ENCODE measurements at places on chromosomes 12 and 14.

DNA sequence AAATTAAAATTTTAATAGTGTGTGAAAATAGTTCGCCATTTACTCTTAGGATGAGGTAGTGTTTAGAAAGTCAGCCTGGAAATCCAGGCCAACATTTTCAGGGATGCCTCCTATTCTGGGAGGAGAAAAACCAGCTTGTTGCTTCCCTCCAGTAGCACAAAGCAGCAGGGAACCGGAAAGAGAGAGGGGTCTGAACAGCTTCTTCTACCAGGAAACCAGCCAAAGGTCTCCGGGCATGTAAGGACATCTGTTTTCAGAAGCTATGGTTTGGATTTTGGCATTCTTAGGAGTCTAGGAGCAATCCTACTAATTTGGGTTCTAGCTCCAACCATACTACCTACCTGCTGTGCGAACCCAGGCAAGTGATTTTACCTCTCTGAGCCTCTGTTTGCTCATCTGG, 85.3 kb downstream of the DPF3 start:
- no peak for DNase-seq

- no peak for DNase-seq
Observed at GRCh38 chr14:45790293-45790692, 537.3 kb upstream of the MIS18BP1 start.

- DNase-seq, result no peak
Observed at GRCh38 chr12:6115389-6115788, 9.1 kb downstream of the VWF start.

DNA sequence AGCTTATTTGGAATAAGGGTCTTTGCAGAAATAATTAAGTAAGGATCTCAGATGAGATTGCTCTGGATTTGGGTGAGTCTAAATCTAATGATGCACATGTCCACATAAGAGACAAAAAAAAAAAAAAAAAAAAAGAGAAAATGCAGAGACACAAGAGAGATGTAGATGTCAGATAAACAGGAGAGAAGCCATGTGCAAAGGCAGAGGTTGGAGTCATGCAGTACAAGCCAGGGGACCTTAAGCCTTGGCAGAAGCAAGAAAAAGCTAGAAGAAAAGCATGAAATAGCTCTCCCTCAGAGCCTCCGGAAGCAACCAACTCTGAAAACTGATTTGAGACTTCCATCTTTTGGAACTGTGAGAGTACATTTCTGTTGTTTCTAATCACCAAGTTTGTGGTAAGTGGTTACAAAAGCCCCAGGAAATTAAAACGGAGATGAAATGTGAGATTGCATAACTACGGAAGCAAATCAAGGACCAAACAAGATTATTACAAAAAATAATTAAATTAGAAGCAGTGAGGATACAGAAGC, 1304.0 kb upstream of the SEL1L start:
- no peak for DNase-seq

DNA sequence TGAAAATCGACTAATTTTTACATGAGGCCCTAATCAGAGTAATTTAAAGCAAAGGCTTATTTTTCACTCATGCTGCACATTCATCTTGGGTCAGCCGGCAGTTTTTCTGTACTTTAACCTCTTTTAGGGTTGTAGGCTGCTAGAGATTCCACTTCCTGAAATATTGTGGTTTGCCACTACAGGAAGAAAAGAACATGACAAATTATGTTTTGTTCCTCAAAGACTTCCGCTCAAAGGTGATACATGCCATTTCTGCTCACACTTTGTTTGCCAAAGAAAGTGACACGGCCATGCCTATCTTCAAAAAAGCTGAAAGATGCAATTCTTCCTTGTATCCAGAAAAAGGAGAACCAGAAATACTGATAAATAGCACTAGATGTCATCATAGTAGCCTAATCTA, 183.4 kb upstream of the PPFIA2 start:
- DNase-seq, result peak; percentile 63

DNA sequence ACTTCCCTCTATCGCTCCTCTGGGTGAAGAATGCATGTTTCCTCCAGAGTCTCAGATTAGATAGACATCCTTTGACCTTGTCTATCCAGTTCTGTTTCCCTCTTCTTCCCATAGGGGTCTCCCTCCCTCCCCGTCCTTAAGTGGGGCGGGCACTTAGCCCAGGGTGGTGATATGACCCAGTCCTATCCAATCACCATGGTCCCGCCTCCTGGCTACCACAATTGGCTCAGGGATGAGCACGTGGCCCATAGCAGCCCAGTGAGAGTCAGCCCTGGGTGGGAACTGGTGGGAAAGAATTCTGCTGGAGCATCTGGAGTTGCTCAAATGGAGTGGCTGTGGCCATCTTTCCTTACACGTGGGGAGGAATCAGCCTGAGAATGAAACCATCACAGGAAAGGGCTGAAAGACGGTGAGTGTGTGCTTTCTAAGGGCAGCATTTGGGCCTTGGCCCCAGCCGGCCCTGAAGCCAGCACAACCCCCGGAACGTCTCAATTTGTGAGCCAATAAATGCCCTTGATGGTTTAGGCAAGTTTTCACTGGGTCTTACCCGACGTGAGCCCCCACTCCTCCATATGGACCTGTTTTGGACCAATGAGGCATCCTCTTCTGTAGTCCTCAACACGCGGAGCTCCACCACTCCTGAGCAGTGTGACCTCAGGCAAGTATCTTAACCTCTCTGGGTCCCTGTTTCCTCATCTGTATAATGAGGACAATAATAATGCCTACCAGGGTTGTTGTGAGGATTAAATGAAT, 14.4 kb upstream of the MLXIP start:
- peak; percentile 94 for DNase-seq

- no peak for DNase-seq
Observed at GRCh38 chr14:91305650-91306431, 61.3 kb upstream of the GPR68 start.

DNA sequence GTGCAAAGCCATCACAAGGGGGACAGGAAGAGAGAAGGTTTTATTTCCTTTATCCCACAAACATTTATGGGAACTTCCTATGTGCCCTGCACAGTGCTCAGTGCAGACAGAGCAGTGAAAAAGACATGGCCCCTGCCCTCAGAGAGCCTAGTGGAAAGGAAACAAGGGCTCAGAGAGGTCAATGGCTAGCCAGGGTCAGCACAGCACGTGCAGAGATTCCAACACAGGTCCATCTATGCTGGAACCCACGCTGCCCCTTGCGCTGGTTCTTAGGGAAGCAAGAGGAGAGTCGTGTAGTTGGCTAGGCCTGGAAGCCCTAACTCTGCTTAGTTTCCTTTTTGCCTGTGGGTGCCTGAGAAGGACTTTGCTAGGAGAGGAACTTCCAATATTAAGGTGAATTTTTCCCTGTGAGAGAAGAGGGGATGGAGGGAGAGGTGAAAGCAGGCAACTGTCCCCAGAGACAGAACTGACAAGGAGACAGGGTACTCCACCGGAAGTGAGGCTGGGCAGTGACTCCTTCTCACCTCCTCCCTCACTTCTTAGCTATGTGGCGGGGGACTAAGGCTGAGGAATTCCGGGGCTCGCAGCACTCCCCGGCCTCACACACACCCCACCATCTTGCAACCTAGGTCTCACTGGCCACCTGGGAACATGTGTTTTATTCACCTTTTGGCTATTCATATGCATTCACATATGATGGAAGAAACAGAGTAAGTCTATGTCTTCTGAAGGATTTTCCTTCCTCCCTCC, 12.1 kb upstream of the GPX2 start:
- DNase-seq, result no peak

GRCh38 chr14:93655078-93655750, 133.1 kb downstream of the PRIMA1 start:
- DNase-seq, result peak; percentile 82

DNA sequence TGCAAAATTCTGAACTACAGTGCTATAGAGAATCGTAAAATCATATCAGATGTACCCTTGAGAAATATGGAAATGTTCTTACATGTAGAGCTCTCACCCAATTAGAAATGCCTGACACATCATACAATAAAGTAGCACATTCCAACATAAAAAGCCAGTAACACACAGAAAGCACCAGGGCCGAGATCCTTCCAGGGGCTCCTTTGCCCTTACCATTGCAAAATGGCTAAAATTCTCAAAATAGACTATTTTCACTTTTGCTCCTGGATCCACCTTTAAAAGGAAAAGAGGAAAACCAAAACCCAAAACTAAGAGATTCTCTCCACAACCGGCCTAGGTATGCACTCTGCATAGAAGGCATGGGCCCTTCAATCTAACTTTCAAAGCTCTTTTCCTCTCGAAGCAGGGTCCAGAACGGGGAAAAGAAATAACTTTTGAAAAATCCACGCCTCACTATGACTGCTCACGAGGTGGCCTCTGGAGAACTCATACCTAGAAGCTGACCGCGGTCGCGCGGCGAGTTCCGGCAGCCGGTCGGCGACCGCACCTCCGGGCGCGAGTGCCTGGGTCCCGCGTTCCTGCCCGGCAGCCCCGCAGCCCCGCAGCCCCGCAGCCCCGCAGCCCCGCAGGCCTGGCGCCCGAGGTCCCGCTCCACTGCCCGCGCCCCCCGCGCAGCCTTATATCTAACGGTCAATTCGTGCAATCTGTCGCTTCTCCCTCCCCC, 2.7 kb downstream of the OTX2 start:
- DNase-seq, result no peak

GRCh38 chr14:101707863-101708620, 53.5 kb upstream of the PPP2R5C start:
- no peak for DNase-seq

All from hematopoietic multipotent progenitor cell treated with erythropoietin and hydrocortisone succinate and interleukin-3 and kit ligand, for 6 days (in vitro differentiated cells).